ENCODE measurements at places on chromosomes 12 and 14.
A peak's percentile ranks its signal among the peaks of the same experiment; 100 is the strongest.

GRCh38 chr12:106108185-106108835 lies 30.4 kb downstream of the NUAK1 start:
- DNase-seq = peak; percentile 49

DNA sequence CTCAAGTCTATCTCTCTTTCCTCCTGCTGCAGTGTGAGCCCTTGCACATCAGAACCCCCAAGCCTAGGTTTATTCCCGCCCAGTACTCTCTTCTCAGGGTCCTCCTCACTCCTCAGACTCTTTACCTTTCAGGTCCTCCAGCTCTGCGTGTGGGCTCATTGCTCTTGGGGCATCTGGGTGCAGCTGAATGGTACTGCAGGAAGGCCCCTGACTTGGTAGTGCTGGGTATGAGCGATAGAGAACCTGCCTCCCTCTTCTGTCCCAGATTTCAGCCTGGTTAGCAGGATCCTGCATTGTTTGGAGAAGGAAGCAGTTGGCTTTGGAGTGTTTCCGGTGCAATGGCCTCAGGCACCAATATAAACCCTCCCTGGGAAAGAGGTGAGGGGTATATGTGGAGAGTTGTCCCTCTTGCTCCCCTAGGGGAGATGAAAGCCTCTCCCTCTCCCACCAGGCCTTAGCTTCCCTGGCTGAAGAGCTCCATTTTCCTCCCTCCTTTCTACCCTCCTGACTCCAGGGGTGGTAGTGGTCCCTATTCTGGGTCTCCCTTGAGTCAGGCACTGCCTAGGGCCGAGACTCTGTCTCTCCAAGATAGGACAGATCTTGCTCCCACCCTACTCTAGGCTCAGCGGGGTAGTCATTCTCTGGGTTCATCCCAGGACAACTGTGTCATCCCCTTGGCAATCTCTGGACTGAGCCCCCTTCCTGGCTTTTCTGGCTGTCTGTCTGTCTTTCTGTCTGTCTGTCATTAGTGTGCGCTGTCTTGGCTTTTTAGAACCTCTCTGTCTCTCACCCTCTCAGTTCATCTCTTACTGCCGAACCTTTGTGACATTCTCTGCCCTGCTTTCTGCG lies 3.8 kb downstream of the LRP1 start:
- DNase-seq = no peak

DNA sequence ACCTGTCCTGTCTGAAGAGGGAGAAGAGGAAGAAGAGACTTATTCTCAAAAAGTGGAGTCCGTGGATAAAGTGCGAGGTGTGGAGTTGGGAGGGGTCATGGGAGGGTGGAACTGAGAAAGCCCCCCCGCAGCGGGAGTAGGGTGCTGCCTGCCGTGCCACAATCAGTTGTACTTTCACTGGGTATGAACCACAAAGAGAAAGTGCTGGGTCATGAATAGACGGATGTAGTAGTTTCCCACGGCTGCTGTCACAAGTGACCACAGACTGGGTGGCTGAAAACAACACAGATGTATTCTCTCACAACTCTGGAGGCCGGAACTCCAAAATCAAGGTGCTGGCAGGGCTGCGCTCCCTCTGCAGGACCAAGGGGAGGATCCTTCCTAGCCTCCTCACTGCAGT lies 5.5 kb downstream of the DNAH10 start:
- no peak for DNase-seq

- DNase-seq = peak; percentile 29
Observed at GRCh38 chr12:49244176-49244575, 20.7 kb upstream of the TUBA1C start.

DNA sequence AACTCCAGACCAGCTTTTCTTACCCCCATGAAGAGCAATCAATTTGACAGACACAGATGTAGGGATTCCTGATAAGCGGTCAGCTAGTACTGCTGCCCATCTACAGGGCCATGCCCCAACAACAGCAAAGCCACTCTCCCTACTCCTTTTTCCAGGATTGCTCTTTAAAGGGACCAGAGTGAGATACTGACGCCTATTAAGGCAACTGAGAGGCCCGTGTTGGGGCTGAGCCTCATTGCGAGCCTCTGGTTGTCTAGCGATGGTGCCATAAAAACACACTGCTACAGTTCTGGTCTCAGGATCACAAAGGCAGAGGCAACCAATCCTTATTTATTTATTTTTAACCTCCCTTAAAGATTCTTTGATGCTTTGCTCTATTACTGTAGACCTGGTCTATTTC lies 31.1 kb downstream of the AK7 start:
- no peak for DNase-seq
